ENCODE measurements at places on chromosomes 1 and 21. TPM values are rescaled to one million over a fixed set of nuclear protein-coding genes. Genes with fewer than 3 reads are reported as not detected.

CENPF gene
- 102 TPM for total RNA-seq

CFH gene
- total RNA-seq: 1.4 TPM

F3 gene
- total RNA-seq: not detected

BATF3 gene
- 129 TPM for total RNA-seq

RIMS3 gene
- total RNA-seq: 2.7 TPM

AADACL3 gene
- total RNA-seq: not detected

S100A7A gene
- total RNA-seq: not detected

SEC16B gene
- total RNA-seq: not detected

DNA sequence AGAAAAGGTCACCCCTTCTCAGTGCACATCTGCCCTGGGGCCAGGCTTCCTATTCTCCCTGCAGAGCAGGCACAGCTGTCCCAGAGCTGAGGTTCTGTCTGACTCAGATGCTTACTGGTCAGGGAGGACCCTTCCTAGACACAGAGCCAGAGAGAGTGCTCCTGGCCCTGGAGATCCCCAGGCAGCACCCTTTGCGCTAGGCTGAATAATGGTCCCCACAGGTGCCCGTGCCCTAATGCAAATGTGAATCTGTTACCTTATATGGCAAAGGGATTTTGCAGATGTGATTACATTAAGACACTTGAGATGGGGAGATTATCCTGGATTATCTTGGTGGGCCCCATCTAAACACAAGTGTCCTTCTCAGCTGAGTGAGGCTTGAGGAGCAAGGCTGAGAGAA, 2.6 kb upstream of the TNNI1 start:
- DNase-seq: no peak

GRCh38 chr1:168512864-168513595, 30.8 kb downstream of the XCL2 start:
- DNase-seq: peak; percentile 37

GRCh38 chr1:54995835-54996234, 2.9 kb upstream of the BSND start:
- peak; percentile 55 for DNase-seq

DNA sequence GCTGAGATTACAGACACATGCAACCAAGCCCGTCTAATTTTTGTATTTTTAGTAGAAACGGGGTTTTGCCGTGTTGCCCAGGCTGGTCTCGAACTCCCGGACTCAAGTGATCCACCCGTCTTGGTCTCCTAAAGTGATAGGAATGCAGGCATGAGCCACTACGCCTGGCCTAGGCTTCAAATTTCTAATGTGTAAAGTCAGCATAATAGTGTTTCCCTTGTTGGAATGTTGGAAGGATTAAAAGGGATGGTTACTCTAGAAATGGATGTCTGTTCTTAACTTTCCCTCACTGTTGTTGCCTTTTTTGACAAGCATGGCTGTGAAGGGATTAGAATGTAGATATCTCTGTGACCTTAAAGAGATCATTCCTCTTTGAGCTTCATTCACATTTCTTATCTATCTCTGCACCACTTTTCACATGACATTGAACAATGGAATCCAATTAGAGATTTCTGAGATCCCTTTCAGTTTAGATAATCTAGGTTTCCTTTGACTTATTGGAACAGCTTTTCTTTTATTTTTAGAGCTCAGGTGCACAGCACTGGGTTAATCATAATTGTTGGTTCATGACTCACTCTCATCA, 33.7 kb downstream of the NFASC start:
- DNase-seq: no peak

DNA sequence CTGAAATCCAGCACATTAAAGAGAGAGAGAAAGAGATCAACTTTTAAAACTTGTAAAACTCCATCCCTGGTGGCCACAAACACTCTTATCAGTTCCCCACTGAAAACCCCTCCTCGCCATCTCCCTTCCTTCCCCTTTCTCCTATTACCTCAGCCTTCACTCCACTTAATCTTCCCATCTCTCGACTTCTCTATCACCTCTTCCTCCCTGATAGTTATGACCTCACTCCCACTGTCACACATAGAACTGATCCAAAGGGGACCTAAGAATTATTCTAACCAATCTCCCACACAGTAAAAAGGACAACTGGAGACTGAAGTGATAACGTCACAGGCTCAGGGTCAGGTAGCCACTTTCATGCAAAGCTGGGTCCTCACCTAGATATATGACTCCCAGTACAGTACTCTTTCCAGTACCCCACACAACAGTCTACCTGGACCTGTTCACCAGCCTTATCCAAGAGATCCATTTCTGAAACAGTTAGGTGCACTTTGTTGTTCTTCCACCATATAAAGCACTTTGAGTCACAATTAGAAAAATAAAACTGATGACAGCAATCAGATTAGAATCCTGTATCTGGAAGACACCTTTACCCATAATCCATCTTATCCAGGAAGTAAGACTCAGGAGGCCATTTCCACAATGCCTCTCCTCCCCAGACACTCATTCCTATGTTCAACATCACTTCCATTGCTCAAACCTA, 324.8 kb downstream of the SMYD3 start:
- no peak for DNase-seq

GRCh38 chr1:100834777-100835660, 59.6 kb downstream of the EXTL2 start:
- DNase-seq: no peak

DNA sequence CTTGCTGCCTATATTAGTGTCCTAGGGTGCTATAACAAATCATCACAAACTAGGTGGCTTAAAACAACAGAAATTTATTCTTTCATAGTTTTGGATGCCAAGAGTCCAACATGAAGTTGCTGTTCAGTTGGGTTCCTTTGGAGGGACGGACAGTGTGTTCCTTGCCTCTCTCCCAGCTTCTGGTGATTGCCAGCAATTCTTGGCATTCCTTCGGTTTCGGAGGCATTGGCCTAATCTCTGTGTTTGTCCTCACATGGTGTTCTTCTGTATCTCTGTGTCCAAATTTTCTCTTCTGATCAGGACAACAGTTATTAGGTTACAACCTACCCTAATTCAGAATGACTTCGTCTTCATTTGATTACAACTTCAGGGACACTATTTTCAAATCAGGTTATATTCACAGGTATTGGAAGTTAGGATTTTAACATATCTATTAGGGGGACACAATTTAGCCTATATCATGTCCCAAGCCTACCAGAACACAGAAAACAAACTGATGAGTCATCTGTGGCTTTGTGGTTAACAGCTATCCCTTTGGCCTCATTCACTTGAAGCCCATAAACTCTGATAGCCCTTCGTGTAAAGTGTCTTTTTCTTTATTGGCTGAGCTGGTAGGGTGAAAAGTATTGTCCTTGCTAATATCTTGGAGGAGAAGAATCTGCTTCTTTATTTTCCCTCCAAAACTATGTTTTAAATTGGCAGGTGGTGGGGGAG, 83.2 kb upstream of the PAPPA2 start:
- no peak for DNase-seq

DNA sequence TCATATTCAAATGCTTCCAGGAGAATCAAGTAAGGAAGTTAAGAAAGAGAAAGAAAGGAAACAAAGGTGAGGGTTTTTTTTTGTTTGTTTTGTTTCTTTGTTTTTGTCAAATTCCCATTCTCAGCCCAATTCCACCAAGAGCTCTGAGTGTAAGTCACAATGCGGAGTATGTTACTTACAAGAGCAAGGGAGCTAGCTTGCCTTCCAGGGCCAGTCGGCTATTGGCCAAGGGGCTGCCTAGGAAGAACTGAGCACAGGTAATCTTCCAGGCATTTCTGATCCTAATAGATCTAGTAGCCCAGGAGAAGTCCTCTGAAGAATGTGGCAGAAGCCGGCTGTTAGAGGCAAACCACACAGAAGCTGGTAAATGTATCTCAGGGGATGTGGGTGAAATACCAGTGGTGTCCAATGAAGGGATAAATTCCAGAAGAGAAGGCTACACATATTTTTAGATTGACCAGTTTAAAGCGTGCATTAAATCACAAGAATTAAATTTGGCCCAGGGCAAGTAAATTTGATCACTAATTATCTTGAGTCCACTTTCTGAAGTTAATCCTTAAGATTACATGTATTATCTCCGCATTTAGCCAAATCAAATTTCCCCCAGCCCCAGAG, 239.6 kb upstream of the ADAMTS5 start:
- DNase-seq: no peak

DNA sequence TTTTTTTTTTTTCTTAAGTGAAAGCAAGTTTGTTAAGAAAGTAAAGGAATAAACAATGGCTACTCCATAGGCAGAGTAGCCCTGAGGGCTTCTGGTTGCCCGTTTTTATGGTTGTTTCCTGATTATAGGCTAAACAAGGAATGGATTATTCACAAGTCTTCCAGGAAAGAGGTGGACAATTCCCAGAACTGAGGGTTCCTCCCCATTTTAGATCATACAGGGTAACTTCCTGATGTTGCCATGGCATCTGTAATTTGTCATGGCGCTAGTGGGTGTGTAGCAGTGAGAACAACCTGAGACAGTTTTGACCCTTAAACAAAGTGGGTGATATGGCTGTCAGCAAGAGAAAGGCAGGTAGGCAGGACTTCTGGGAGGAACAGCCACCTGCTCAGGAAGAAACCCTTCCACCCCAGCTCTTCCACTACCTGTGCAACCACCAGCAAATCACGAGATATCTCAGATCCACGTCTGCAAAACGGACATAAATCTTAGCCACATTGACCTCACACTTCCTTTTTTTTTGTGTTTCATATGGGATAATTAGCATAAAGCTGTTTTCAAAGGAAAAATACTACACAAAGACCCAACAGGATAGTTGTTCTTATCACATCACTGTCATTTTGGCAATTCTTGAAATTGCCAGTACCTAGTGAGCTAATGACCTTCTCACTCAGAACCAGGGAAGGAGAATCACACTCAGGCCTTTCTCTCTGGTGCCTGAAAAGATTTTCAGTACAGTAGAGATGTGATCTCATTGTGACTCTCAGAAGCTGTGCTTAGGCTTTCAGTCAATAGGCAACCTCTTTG, 34.8 kb upstream of the DUSP10 start:
- no peak for DNase-seq

DNA sequence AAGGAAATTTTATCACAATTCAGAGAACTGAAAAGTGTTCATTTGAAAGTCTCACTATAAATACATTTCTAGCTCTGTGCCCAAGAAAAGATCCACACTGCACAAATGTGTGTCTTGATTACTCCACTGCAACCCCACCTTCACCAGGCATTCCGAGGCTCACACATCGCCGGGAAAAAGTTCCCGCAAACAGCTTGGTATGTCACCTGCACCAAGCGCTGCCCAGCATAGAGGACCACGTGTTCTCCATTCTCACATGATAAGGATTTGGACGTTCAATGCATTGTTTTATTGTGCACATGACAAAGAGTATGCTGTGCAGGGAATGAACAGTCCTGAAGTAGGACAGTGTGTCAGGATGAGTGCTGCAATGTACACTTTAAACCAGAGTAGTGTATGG, 70.1 kb downstream of the ERG start:
- no peak for DNase-seq

Data from activated CD4-positive, alpha-beta T cell treated with anti-CD3 and anti-CD28 coated beads for 36 hours (primary cell).